Spinal cord (tissue), 10 donors: ENCODE measurements at places on chromosomes 16 and 17.

DNA sequence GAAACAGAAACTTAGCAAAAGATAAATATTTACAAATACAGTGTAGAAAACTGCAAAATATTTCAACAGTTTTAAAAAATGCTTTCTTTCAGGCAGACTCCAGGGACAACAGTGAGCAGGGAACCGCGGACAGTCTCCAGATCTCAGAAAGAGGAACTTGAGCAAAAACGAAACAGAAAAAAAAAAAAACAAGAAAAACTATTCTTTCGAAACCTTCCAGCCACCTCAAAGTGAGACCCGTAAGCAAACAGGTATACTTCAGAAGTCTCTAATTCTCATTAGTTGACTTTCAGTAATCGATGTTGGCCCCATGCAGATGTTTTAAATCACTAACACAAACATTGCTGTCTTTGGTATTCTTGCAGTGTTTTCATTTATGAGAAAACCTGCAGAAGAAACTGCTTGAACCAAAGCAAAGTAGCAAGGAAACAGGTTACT is 15.7 kb upstream of the CCL1 start:
- no peak for DNase-seq

GRCh38 chr17:43224146-43224705 is 4.2 kb downstream of the CCDC200 start:
- no peak for DNase-seq

GRCh38 chr17:47989700-47990099 is 18.8 kb downstream of the CDK5RAP3 start:
- no peak for DNase-seq

GRCh38 chr17:65027305-65027704 is 29.2 kb downstream of the GNA13 start:
- DNase-seq: no peak

GRCh38 chr17:61722398-61722797 is 131.4 kb upstream of the NACA2 start:
- no peak for DNase-seq

DNA sequence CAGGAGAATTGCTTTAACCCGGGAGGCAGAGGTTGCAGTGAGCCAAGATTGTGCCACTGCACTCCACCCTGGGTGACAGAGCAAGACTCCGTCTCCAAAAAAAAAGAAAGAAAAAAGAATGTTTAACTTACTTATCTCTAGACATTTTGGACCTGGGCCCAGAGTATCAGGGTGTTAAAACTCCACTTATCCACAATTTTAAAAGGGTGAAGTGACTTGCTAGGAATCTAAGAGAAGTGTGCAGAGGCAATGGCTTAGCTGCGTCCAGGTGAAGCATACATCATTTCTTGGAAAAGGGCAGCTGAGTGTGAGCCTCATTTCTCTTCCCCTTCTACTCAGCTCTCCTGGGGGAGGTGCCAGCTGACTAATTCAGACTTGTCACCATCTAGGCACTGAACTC is 25.1 kb downstream of the ALDH3A2 start:
- no peak for DNase-seq

GRCh38 chr17:79917902-79918484 is 78.8 kb upstream of the CBX4 start:
- no peak for DNase-seq

DNA sequence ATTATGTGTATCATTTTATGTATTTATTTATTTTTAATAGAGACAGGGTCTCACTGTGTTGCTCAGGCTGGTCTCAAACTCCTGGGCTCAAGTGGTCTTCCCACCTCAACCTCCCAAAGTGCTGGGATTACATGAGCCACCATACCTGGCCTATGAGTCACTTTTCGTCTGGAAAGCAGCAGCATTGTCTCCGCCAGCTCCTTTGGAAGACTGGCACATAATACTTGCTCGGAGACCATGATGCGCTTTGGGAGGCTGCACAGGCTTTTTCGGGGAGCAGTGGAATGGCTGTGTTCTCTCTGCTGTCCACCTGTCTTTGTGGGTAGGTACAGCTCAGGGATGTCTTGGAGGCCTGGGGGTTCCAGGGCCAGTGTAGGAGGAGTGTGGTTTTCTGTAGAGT is 102.2 kb downstream of the AATF start:
- DNase-seq: no peak

DNA sequence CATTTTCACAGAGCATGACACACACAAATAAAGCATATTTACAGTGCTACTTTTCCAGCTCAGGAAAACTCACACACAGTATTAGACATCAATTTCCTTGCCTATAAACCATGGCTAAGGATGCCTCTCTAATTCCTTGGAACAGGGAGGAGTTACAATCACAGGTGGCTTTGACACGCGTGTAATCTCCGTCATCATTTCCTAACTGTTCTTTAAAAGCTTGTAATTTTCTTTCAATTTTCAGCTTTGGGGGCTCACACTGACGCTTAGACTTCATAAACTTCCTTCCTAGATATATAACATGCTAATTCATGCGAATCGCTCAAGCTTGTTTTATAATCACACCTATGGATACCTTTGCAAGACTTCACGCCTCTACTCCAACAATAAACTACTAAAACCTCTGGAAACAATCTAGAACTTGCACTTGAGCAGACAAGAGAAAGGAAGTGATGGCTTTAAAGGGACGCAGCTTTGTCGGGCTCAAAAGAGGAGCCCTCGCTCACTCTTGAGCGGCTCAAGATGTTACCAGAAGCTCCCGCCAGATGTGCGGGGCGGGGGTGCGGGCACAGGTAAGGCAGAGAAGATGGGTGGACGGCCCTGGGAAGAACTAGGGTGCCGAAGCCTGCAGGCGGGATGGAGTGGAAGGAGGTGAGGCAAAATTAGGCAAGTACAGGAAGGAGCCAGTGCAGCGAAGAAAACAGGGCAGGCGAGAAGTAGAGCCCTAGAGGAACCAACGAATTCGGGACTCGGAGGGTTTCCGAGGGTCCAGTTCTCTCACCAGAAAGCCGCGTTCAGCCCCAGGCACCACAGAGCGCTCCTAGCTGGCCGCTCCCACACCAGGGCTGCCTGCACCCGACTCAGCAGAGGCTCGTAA is 631 bp downstream of the RETREG3 start:
- no peak for DNase-seq

- no peak for DNase-seq
These were observed 332 bp upstream of the VPS25 start for GRCh38 chr17:42772945-42773289.

GRCh38 chr17:50783193-50783660 is 15.9 kb upstream of the ANKRD40CL start:
- no peak for DNase-seq

DNA sequence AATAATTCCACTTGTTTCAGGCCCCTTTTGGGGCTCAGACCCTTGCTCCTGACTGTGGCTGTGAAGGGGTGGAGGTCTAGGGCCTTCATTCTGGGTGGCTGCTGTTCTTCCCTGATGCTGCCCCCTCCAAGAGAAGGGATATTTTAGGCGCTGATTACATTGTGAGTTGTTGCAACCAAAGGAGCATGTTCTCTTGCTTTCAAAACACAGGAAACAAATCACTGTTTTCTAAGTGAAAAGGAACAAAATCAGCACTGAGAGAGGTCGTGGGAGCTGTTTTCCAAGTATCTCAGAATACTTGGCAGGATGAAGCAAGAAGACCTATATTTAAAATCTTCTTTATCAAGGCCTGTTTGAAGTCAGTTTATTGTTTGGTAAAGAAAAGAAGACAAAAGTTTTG is 25.3 kb upstream of the SEC14L1 start:
- DNase-seq: no peak

DNA sequence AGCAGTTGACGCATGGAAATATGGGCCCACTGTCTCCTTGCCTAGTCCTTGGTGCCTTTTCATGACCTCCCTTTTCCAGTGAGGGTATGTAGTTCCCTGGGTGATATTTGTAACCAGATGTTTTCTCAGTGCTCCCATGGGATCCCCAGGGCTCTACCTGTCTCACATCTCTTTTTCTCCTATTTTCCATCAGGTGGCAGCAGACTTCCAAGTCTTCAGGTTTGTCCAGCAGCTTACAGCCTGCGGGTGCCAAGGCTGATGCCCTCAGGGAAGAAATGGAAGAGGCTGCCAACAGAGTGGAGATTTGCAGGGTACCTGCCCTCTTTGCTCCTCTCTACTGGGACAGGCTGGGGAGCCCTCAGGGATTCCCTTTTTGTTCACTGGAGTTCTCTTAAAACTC is 89.1 kb downstream of the ELAC2 start:
- no peak for DNase-seq

GRCh38 chr17:921161-921560 is 58.4 kb downstream of the NXN start:
- no peak for DNase-seq

DNA sequence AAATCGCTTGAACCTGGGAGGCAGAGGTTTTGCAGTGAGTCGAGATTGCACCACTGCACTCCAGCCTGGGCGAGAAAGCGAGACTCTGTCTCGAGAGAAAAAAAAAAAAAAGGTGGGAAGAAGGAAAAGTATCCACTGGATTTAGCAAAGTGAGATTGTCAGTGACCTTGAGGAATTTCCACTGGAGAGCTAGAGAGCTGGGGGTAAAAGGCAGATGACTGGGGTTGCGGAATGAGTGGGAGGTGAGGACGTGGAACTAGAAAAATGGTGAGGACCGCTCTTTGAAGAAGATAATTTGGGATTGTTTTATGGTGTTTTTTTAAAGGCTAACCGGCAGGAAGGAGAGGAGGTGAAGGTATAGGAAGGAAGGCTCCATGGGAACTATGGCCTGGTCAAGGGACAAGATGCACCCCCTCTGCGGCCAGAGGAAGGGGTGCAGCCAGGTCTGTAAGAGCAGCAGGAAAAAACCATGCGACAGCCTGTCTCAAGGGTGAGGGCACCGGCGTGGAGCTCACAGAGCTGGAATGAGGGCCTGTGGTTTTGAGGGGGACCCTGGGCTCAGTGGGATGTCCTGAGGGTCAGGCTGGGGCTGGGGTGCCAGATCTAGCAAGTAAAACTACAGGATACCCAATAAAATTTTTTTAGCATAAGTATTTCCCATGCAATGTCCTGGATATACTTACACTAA is 694 bp upstream of the MLST8 start:
- DNase-seq: no peak

GRCh38 chr16:24755201-24755874 is 25.9 kb downstream of the TNRC6A start:
- no peak for DNase-seq

DNA sequence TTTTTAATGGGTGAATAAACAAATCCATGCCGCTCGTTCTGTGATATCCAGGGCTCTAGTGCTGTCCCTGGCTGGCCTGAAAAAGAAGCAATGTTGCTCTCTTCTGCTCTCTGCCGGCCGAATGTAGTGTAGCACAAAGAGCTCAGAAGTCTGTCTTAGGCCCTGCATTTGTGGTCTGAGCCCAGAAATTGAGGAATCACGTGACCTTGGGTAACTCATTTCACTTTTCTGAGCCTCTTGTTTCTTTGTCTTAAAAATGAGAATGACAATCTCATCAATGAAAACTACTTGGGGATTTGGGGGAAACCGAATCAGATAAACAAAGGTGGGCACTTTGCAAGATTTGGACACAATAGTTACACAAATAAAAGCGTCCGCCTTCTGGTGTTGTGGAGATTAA is 381.6 kb upstream of the ASIC2 start:
- DNase-seq: peak; percentile 95

- peak; percentile 87 for DNase-seq
These were observed 14.4 kb upstream of the CBX8 start for GRCh38 chr17:79811011-79811867.

GRCh38 chr17:39276113-39276512 is 50.4 kb upstream of the STAC2 start:
- DNase-seq: no peak

GRCh38 chr17:80737106-80738019 is 192.7 kb downstream of the RPTOR start:
- no peak for DNase-seq

DNA sequence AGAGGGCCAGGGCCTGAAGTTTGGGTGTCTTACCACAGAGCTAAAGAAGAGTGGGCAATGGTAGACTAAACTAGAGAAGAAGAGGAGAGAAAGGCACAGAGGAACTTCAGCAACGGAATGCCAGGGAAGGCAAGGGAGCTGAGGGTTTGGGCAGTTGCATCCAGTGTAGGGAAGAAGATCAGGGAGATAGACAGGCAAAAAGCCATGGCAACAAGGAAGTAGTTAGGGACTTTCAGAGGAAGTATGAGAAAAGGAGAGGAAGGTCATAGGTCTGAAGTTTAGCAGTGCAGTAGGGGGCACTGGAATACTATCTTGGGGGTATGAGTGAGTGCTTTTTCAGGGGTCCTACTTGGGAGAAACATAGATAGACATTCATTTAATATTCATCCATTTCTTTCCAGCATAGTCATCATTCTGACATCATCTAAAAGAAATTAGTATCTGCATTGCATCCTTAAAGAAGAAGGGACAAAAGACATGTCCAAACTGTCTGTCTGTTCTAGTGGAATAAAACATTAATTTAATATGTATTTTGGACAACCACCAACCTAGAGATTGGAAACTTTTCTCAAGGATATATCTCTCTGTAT is 2.2 kb upstream of the NF1 start:
- DNase-seq: no peak

DNA sequence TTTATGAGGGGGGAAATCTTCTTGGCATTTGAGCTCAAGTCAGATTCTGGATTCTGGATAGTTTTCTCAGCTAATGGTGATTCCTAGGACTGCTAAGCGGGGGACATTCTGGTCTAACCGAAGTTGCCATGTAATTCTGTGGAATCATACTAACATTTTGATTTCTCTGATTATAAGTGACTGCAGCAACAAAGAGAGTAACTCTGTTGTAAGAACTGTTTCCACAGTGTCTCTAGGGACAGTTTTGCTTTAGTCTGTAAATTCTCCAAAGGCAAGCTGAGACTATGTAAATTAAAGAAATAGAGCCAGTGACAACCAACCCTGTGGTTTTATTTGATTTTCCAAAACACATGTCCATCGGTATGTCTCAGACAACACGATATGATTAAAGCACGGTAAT is 286.2 kb downstream of the IRX3 start:
- DNase-seq: peak; percentile 20

DNA sequence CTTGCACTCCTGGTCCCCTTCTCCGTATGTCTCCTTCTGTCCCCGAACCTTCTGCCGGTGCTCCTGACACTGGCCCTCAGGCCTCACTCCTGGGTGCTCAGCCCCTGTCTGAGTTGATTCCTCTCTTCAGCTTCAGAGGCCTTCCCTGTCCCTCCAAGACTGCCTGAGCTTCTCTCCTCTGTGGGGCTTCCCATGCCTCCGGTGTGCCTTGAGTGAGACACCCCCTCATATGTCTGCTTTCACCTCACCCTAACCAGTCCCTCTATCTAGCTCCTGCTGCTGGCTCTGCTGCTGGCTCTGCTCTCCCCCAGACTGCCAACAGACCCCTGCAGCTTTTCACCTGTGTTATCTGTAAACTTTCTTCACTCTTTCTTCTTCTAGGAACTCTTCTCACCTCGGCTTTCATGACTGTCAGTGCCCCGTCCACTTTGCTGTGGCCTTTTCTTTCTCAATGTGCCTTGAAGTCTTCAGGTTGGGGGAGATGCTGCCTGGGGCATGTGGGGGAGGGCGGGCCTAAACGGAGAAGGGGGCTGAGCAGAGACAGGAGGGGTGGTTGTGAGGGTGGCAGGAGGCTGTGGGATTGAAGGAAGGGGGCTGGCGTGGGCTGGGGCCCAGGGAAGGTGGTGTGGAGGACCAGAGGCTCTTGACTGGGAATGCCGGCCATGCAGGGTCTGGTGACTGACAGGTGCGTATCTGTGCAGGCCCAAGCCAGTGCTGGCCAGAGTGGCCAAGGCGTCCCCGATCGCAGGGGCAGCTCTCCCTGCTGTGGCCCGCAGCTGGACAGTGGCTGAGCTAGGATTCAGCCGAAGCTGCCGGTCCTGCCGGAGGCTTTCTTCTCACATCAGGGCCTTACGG is 81.3 kb downstream of the METRNL start:
- DNase-seq: no peak

- no peak for DNase-seq
These were observed 54.3 kb downstream of the WSB1 start for GRCh38 chr17:27348196-27348595.
